Stimulated activated CD8-positive, alpha-beta memory T cell treated with anti-CD3 and anti-CD28 coated beads, Interleukin-2, amount 100 ng/mL, for 1 hour (primary cell): ENCODE measurements at places on chromosomes 11 and 22.

GRCh38 chr11:66409226-66409625 lies 11.6 kb upstream of the NPAS4 start:
- DNase-seq = no peak

DNA sequence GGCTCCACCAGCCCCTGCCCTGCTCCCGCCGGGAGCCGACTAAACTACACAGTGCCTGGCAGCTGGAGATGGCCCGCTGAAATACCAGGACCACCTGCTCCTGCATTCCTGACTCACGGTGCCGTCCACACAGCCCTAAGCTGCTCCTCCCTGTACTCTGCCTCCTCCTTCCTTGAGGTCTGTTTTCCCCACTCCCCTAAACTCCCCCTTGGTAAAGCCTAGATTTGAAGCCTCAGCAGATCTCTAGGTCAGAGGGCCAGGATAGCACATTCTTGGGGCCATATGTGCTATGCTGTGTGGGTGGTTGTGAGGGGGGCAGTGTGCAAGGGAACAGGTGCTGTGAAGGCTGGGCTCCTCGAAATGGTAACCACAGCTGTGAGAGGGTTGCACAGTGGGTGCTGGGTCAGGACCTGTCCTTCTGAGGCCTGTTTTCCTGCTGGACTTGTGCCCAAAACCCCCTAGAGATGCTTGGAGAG lies 9.7 kb downstream of the LRFN4 start:
- no peak for DNase-seq

DNA sequence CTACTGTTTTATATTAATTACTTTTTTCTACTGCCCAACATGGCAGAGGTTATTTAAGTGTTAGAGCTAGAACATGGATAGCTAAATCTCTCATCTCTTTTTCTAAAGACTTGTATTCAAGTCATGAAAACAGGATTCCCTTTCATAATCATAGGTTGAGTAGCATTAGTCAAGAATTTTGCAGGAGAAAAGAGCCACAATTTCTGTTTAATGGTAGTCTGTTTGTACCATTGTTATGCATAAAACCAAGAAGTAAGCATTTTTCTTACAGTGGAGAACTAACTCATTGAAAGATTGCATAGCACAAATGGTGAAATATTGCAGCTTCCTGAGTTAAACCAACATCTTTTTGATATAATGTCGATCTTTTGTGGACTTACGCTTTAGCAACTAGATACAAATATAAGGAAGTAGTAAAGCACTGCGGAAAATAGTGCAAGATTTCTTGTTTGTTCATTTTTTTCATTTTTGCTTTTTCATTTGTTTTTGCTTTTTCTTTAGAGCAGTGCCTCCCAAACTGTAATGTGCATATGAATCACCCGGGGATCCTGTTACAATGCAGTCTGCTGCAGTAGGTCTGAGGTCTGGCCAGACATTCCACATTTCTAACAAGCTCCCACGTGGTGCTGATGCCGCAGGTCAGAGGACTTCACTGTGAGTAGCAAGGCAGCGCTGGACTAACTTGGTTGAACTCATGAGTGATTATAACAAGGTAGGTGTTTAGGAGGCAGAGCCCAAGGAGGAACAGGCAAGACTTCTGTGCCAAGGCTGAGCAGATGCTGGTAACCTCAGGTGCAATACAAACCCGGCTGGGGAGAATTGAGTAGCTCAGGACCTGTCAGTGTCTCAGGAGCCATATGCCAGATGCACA lies 4.6 kb downstream of the ETS1 start:
- no peak for DNase-seq

GRCh38 chr11:35479731-35480130 lies 45.7 kb downstream of the PAMR1 start:
- no peak for DNase-seq

DNA sequence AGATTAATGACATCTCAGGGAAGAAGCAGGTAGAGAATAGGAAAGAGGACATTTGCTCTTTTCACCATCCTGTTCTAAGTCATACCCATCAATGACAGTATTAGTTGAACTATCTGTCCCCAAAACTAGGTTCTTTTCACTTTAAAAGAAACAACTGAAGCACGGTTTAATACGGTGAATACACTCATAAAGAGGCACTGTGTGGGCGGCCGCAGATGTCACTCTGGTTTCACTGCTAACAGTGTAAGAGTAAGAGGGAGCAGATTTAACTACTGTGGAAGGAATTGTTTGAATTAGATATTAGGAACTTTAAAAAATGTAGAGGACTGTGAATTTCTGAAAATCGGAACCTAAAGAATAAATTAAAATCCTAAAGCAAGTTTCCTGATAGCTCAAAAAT lies 49.5 kb downstream of the VSIG10L2 start:
- no peak for DNase-seq

DNA sequence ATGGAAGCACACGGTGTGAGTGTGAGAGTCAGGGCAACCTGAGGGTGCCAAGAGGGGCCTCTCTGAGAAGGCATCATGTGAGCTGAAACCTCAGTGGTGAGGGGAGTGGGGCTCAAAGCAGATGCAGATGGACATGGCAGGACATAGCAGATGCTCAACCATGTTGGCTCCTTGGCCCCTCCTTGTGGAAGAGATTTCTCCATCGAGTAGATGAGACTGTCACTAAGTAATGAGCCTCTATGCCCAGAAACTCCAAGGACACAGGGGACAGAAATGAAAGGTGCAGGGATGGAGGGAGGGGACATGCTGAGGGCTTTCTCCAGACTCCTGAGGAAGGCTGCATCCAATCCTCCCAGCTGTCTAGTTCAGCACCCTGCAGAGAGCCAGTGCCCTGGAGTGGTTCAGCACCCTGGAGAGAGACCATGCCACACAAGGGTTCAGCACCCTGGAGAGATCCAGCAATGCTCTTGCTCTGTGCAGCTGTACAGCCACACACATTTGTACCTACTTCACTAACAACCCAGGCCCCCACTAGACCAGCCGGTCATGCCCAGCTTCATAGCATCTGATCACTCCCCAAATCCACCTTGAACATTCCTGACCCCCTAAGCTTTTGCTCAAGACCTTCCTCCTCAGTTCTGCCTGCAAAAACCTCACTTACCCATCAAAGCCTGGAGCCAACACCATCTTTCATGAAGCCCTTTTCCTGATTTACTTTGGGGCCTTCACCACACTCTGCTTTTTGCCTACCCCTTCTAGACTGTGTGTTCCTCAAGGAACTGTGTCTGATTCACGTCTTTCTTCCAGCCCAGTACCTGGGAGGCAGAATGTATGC lies 252.0 kb downstream of the CTTN start:
- no peak for DNase-seq

GRCh38 chr11:35144806-35145205 lies 5.8 kb downstream of the CD44 start:
- no peak for DNase-seq

DNA sequence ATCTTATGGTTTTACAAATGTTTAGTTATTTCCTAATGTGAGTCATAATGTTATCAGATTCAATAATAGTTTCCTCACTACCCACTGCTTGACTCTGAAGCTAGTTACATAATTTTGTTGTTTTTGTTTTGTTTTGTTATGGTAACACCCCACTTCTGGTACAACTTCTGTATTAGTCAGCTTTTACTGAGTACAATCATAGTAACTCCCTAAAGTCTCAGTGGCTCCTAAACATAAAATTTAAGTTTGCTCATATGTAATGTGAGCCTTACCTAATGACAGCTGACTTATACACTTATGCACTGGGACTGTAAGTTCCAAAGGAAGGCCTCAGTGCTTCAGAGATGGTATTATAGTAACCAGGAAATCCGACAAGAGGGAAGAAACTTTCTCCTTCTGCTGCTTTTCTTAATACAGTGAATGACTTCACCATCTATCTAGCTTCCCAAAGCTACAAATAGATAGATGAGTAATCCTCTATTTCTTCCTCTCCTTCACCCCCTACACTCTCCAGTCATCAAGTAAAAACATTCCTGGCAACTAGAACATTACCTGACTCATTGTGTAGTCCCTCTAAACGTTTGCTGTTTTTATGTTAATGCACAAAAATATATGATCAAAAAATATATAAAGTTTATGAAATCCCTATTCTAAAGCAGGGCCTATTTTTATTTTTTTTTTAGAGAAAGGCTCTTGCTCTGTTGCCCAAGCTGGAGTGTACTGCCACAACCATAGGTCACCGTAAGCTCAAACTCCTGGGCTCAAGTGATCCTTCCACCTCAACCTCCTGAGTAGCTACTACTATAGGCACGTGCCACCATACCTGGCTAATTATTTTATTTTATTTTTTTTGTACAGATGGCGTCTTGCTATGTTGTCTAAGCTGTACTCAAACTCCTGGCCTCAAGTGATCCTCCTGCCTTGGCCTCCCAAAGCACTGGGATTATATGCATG lies 563.0 kb downstream of the SOX6 start:
- no peak for DNase-seq

DNA sequence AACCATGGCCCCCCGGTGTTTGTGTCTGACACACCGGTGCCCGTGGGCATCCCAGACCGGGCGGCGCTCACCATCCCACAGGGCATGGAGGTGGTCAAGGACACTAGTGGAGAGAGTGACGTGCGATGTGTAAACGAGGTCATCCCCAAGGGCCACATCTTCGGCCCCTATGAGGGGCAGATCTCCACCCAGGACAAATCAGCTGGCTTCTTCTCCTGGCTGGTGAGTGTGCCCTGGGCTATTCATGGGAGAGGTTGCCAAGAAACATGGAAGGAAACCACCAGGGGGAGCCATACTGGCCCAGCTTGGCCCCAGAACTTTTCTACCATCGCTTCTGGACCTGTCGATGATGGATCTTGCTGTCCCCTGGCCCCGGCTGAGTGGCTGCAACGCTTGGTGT lies 36.5 kb downstream of the PRDM11 start:
- no peak for DNase-seq

GRCh38 chr22:25630447-25630846 lies 66.0 kb downstream of the GRK3 start:
- no peak for DNase-seq

GRCh38 chr22:38164551-38164918 lies 17.1 kb downstream of the PLA2G6 start:
- no peak for DNase-seq

GRCh38 chr11:35825386-35825785 lies 118.5 kb upstream of the LDLRAD3 start:
- no peak for DNase-seq

DNA sequence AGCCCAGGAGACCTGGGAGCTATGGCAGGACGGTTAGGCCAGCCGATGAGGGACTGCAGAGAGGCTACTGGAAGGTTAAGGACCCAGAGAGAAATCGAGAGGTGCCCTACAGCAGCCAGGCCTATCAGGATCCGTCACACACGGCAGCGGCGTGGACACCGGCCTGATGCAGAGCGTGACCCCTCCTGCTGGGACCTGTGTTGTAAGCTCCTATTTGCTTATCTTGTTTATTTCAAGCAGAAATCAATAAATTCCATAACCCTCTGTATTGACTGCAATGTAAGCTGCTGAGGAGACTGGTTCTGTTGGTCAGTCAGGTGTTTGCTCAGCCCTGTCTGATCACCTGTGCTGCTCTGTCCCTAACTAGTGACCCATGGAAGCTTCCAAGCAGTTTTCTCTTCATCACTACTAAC lies 39.9 kb downstream of the PPP2R1B start:
- DNase-seq = no peak

DNA sequence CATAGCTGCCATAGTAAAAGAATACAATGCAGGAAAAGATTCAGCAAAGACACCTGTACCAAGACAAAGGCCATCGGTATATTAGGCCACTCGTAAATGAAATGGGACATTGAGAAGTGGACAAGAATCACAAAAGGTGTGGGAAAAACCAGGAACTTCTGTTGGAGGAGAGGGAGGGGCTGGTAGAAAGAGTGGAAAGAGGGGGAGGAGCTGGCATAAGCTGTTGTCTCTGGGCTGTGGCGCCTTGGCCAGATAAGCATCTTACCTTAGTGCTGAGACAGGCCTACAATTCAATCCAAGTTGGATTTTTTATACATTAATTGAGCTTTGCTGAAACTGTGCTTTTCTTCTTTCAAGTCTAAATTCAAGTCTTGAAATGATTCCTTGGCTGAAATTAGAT lies 37.1 kb downstream of the ZNF202 start:
- no peak for DNase-seq

- no peak for DNase-seq
Measured at GRCh38 chr11:61413496-61413895, 16.3 kb downstream of the CPSF7 start.

DNA sequence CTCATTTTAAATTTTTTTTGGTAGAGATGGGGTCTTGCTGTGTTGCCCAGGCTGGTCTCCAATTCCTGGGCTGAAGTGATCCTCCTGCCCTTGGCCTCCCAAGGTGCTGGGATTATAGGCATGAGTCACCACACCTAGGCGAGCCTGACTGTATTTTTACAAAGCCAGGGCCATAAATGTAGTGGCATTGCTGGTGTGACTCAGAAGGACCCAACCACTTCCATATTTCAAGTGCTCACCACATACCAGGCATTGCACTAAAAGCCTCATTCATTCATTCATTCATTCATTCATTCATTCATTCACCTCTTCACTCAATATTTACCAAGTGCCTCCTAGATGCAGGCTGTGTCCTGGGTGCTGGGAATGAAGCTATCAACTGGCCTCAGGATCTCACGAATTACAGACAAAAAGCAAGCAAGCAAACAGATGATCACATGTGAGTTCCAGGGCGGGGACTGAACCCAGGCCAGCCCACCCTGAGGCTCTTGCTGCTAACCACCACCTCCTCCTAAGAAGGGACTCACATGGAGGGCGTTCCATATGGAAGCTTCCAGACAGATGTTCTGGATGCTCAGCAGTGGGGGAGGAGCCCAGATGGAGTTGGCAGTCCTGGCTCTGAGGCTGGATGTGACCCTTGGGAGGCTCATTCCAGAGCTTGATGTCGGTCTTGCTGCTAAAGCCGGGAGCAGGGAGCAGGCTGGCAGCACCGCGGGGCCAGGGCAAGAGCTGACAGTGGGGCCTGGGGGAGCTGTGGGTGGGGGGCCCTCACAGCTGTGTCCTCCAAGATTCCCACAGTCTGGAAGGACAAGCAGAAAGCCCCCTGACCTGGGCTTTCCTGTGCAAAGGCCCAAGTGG lies 158.8 kb downstream of the CTTN start:
- DNase-seq = no peak

- no peak for DNase-seq
Measured at GRCh38 chr22:30309951-30310741, 16.6 kb downstream of the TBC1D10A start.

DNA sequence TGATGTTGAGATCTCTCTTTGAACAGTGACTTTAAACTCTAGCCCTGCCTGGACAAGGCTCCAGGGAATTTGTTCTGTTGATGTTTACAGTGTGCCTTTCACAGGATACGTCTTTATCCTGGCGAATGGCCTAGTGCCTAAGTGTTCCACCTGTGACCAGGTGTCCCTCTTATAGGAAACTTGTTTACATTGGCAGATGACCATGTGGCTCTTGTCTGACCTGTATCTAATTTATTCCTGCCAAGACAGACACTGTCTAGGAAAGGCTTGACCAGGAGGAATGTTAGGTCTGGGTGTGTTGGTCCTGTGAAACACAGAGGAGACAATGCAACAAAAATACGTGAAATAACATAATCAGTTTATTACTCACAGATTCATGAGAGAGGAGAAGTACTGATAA lies 875.6 kb downstream of the METTL15 start:
- no peak for DNase-seq
